ENCODE measurements at places on chromosomes 1 and 21. TPM values are rescaled to one million over a fixed set of nuclear protein-coding genes. Genes with fewer than 3 reads are reported as not detected.

GRCh38 chr1:44870096-44870495, 27.0 kb upstream of the PTCH2 start:
- H3K4me3 ChIP-seq: no peak overlapping the region
- peaks cover 10% of the 10 kb centered on the region for H3K4me1 ChIP-seq
- H3K27me3 ChIP-seq: no peaks in the 10 kb centered on the region
- H3K27ac ChIP-seq: no peak overlapping the region
- H3K36me3 ChIP-seq: no peaks in the 10 kb centered on the region

GRCh38 chr1:51487628-51488027, 31.4 kb downstream of the EPS15 start:
- H3K4me3 ChIP-seq: no peak overlapping the region
- H3K4me1 ChIP-seq: peaks cover 46% of the 10 kb centered on the region
- no peak overlapping the region for H3K27ac ChIP-seq
- no peaks in the 10 kb centered on the region for H3K27me3 ChIP-seq
- H3K36me3 ChIP-seq: no peaks in the 10 kb centered on the region
- no peak for DNase-seq

CTTNBP2NL gene
- polyA plus RNA-seq: 2.5 TPM

C1orf226 gene
- polyA plus RNA-seq: 48.0 TPM

CHD5 gene
- polyA plus RNA-seq: 4.9 TPM

Data from adrenal gland (tissue), 19 donors.